ENCODE measurements at places on chromosomes 1 and 21.

GRCh38 chr1:63601463-63601862, 8.3 kb downstream of the PGM1 start:
- no peak for DNase-seq

- DNase-seq, result no peak
Measured at GRCh38 chr1:175114996-175115395, 47.4 kb downstream of the TNN start.

- DNase-seq, result no peak
Measured at GRCh38 chr1:101373570-101373969, 136.8 kb downstream of the S1PR1 start.

GRCh38 chr1:202664083-202664482, 46.2 kb downstream of the SYT2 start:
- DNase-seq, result no peak

GRCh38 chr1:205356440-205357139, at the start of gene KLHDC8A:
Gene KLHDC8A (minus strand): TSS chr1:205356922. CDS start chr1:205343604, 13,318 bp downstream.
- DNase-seq, result no peak

GRCh38 chr1:13899856-13900255, 199.9 kb downstream of the PRDM2 start:
- no peak for DNase-seq

DNA sequence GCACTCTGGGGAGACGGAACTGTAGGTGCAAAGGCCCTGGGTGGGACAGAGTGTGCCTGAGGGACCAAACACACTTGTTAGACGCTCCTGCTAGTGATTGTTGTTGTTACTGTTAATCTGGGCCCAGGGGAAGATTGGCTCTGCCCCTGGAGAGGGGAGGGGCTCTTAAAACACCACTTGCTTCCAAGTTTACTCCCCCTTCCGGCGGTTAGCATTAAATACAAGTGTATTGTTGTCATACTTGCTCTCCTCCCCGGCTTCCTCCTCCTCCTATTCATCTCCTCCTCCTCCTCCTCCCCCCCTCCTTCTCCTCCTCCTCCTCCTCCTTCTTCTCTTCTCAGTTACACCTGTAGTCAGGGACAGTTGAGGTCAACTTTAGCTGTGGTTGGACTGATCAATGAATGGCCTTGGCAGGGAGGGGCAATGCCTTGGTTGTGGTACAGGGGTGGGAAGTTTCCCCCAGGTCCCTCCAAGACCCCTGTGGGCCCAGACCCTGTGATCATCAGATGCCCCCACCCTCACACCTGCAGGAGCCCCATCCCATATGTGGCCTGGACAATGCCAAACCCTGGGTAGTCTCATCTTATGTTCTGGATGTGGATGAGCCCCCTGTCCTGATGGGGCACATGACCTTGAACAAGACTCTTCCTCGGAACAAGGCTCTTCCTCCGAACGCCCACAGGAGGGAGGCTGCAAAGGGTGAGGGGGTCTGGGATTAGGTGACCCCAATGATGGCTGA, 217.3 kb downstream of the PTPRU start:
- no peak for DNase-seq

DNA sequence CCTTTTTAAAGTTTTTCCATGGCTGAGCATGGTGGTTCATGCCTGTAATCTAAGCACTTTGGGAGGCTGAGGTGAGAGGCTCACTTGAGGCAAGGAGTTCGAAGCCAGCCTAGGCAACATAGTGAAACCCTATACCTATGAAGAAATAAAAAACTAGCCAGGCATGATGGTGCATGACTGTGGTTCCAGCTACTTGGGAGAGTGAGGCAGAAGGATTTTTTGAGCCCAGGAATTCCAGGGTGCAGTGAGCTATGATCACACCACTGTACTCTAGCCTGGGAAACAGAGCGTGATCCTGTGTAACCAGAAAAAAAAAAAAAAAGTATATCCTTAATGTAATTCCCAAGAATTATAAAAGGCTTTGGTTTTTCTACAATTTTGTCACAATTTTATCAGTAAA, 17.4 kb downstream of the DEPDC1 start:
- no peak for DNase-seq

DNA sequence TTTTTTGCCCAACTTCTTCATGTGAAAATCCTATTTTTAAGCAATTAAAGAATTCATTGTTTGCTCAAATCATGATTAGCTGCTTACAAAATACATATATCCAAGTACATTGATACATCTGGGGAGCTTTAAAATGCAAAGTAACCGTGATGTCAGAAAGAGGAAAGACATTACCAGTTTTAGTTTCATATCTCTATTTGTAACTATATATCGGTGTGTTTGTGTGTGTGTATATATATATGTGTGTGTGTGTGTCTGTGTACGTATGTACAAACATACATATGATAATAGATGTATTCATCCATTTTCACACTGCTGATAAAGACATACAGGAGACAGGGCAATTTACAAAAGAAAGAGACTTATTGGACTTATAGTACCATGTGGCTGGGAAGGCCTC, 310.1 kb downstream of the DPYD start:
- DNase-seq, result no peak

- no peak for DNase-seq
Measured at GRCh38 chr1:43358121-43358745, 548 bp upstream of the CDC20 start.

- DNase-seq, result no peak
Measured at GRCh38 chr1:150106341-150106740, 38.8 kb downstream of the VPS45 start.

- no peak for DNase-seq
Measured at GRCh38 chr1:151711951-151712350, 4.7 kb downstream of the CELF3 start.

DNA sequence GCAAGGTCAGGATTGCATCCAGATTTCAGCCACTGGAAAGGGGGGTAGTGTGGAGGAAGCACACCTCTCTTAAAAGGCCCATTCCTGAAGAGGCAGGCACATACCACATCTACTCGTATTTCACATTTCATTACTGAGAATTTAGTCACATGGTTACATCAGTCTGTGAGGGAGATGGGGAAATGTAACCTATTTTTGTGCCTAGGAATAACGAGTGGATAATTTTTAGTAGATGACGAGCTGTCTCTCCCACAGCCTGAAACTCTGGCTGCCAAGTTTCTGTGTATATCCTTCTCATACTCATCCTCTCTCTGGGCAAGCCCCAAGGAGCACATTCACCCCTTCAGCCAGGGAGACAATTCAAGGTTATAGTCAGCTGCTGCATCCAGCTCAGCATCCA, 10.3 kb upstream of the C21orf91 start:
- no peak for DNase-seq

- no peak for DNase-seq
Measured at GRCh38 chr1:193516755-193517388, 330.5 kb upstream of the B3GALT2 start.

- peak; percentile 8 for DNase-seq
Measured at GRCh38 chr1:76901158-76901767, 34.0 kb downstream of the ST6GALNAC5 start.
